Subcutaneous adipose tissue (tissue), 4 donors: ENCODE measurements at places on chromosomes 11 and 22. TPM values are rescaled to one million over a fixed set of nuclear protein-coding genes. Genes with fewer than 3 reads are reported as not detected.

Gene PHLDB1
- 137 TPM for total RNA-seq

Gene CRYBB3
- total RNA-seq, result not detected

Gene EXPH5
- total RNA-seq, result 2.0 TPM

Gene USH1C
- total RNA-seq, result 0.75 TPM

Gene MMP12
- total RNA-seq, result not detected

Gene C11orf91
- total RNA-seq, result not detected

Gene OR10D3
- total RNA-seq, result not detected

Gene CHRM1
- total RNA-seq, result not detected

Gene PACSIN3
- 11.6 TPM for total RNA-seq
